ENCODE measurements at places on chromosomes 12 and 14.

DNA sequence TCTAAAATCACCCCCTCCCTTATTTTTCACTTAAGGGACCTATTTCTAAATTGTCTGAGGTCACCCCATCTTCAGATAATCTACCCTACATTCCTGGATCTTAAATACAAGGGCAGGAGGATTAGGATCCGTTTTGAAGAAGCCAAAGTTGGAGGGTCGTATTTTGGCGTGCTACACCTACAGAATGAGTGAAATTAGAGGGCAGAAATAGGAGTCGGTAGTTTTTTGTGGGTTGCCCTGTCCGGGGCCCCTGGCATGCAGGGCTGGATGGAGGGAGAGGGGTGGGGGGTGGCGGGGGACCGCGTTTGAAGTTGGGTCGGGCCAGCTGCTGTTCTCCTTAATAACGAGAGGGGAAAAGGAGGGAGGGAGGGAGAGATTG is 300 bp upstream of the CCND2 start:
- no peak for DNase-seq

DNA sequence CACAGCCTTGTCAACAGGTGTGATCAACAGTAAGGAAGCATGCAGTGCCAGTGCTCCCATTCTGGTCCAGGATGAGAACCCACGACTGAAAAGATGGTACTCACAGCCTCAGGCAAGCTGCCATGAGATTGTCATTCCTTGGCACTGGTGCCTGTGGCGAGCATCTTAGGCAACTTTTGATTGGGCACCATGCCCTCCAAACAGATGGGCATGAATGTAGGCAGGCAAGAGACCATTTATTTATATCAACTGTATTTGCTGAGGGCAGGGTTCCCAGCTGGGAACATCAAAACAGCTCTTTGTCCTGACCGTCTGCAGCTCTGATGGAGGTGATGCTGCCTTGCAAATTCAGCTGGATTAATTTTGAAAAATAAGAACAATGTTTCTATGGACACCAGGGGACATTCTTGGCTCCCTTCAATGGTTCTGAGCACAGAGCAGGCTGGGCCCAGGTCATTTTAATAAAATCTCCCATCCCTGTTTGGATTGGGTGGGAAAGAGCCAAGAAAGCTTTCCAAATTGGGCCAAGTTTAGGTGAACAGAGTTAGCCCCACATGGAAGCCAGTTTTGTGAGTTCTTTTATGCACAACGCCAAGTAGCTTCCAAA is 522.5 kb downstream of the RMST start:
- no peak for DNase-seq

GRCh38 chr12:91877456-91878235 is 268.0 kb downstream of the BTG1 start:
- no peak for DNase-seq

DNA sequence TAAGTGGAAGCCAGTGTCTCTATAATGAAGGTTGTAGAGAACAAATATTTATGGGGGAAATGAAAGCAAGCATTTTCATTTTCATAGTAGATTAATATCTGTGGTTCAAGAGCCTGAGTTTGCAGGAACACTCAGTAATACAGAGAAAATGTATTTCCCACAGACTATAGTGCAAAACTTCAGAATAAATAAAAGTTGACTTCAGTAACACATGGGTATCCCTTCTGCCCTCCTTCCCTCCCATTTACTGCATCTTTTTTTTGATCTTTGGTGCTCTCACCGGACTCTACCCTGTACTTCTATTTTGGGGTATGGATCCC is 75.3 kb upstream of the AMN1 start:
- DNase-seq: no peak

GRCh38 chr12:19298836-19299605 is 140.3 kb upstream of the AEBP2 start:
- no peak for DNase-seq

DNA sequence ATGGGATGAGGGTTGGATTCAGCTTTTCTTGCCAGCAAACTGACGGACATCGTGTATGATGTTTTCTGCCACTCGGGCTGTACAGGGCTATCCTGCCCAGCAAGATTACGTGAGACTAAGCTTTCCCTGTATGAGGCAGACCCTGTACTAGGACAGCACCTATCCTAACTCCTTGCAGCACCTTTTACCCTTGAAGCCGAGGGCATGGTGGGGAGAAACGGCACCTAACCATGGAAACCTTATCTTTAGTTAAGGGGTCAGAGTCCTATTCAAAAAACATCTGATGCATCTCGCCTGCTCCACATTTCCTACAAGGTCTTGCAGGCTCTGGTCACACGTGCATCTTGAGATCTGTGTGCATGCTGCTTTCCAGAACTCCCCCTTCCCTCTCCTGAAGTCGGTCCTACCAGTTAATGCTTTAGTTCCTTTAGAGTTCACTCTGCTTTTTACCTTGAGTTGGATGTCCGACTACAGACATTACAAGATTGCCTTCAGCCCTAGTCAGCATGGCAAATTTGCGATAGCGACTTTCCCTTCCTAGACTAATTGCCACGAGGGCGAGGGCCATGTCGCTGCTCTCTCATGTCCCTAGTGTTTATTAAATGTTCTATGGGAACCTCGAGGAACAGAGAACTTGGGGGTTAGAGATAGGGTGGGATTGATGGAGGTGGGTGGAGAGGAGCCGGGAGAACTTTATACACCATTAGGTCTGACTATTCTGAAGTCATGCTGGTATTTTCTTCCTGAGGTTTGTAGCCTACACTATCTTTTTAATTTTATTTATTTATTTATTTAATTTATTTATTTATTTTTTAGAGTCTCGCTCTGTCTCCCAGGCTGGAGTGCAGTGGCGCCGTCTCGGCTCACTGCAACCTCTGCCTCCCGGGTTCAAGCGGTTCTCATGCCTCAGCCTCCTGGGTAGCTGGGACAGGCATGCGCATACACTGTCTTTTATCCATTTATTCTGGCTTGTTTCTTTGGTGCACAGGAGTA is 6.6 kb downstream of the RAN start:
- DNase-seq: no peak

GRCh38 chr14:65042731-65043372 is 56.2 kb downstream of the FNTB start:
- DNase-seq: no peak

DNA sequence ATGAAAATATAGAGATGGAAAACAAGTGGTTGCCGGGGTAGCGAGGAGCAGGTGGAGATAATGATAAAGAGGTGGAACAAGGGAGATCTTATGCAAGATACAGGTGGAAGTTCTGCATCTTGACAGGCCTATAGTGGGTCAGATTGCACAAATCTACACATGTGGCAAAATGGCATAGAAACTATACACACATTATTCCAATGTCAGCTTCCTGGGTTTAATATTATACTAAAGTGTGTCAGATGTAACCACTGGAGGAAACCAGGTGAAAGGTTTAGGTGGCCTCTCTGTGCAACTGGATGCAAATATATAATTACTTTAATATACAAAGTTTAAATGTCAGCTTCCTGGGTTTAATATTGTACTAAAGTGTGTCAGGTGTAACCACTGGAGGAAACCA is 1.1 kb downstream of the SLC38A4 start:
- DNase-seq: no peak

DNA sequence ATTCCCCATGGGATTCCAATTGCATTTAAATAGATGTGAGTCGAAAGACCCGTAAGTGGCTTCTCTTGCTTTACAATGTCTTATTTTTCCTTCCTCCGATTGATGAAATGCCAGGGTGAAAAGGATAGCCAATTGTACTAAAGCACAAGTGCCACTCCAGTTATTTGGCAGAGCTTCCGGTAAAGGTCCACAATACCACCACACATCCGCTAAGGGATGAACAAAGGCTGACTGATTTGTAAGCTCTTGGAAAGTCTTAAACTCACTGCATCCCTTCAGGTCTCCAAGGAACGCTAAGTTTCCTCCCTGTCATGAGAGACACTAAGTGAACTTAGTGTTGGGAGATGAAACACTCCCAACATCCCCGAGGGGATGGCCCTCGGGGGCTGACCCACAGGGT is 21.2 kb upstream of the RNASE1 start:
- DNase-seq: no peak

DNA sequence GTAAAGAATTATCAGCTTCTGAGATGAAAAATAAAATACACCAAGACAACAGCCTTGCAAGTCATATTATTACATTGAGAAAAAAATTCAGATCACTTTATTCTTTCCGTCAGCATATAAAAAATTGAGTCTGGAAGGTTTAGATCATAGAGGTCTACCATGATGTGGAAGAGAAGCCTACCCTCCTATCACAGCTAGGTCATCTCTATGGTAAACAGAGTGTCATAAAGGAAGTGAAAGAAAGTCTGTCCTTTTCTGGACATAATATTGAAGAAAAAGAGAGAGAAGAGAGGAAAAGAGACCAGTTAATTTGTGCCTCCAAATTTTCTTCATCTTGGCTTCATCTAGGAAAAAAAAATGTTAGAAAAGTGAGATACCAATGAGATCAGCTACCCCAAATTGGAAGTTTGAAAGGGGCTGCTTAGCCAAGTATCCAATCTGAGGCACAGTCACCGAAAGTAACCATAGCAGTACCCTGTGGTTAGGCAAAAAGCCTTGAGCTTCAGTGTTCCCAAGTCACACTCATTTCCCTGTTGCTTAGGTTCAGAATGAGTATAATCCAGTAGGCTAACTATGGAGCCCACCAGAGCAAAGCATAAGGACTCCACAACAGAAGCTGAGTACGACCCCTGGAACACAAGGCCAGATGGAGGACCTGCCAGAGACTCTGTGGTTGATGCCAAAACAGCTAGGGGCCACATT is 38.1 kb downstream of the DUSP6 start:
- DNase-seq: no peak

DNA sequence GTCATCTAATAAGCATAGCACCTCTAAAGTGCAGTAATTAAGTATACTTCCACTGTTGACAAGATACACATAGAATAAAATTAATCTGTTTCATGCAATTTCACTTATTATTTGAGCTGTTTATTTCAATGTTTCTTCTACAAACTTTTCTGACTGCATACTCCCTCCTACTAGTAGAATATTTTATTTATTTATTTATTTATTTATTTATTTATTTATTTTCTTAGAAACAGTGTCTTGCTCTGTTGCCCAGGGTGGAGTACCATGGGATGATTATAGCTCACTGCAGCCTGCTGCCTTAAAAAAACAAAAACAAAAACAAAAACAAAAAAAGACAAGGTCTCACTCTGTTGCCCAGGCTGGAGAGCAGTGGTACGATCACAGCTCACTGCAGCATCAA is 68.4 kb upstream of the KITLG start:
- no peak for DNase-seq

- no peak for DNase-seq
Observed at GRCh38 chr14:74702293-74702692, 10.6 kb downstream of the AREL1 start.

All from GM03348 (cell line).